ENCODE measurements at places on chromosomes 5 and 9.

DNA sequence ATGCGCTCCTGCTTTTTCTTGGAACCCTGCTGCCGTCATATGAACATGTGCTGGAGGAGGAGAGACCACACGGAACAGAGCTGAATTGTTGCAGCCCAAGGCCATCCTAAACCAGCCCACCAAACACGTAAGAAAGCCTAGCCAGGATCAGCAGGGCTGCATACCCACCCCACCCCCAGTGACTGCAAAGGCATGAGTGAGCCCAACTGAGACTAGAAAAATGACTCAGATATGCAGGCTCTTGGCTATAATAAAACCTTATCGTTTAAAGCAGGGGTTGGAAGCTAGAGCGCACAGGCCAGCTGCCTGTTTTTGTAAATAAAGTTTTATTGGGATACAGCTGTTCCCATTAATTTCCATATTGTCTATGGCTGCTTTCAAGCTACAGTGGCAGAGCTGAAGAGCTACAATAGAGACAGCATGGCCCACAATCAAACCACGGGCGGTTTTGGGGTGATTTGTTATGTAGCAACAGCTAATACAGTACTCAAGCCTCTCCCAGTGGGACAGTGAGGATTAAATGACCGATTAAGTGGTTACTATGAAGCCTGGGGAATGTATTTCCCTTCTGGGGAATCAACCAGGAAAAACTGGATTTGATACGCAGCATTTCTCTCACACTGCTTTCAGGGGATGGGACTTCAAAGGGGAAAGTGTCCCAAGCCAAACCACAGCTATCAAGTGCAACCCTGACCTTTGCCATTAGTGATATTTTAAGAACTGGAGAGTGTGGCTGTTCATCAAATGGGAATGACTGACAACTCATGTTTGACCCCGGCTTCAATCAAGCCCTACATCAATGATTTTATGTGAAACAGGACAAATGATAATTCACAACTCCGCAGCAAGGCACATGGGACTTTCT is 6.3 kb downstream of the SHB start:
- no peak for DNase-seq

DNA sequence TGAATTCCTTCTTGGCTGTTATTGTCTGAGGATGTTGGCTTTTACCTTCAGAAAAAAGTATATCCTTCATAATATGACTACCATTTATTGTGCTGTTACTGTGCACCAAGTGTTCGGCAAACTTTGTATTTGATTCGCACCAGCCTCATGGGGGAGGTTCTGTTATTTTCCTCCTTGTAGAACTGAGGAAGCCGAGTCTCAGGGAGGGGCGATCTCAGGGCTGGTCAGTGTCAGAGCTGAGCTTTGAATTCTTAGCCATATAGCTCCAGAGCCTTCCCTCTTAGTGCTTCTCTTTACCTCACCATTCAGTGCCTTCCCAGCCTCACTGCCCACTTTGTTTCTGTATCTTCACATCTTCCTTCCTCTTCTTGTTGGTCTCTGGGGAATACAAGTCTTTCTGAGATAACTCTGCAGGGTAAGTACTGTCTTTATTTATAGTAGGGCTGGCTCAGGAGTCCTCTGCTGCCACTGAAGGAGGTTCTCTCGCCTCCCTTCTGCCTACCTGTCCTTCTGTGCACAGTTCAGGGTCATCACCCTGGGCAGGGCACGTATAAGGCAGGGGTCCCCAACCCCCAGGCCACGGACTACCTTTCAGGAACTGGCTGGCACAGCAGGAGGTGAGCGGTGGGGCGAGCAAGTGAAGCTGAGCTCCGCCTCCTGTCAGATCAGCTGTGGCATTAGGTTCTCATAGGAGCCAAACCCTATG is 48.4 kb downstream of the GALNT10 start:
- no peak for DNase-seq

GRCh38 chr5:66724349-66725139 is 128.4 kb downstream of the MAST4 start:
- no peak for DNase-seq

GRCh38 chr5:58184910-58185309 is 275.0 kb downstream of the PLK2 start:
- no peak for DNase-seq

- no peak for DNase-seq
These were observed 233.9 kb upstream of the TBCA start for GRCh38 chr5:78009937-78010527.

DNA sequence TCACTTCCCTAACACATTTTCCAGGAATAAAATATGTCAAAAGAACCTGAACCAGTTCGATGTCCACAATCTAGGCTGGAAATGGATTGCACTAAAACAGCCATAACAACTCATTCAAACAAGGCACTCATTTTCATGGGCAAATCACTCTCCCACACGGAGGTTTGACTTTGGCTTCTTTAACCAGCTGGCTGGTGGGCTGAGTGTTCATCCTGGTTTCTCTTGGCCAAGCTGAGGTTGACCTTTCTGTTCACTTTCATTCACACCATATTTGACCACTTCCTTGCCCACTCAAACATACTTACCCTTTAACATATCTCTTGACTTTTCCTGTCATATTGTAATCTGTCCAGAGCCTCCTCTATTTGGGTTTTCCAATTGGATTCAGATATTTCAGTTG is 5.4 kb downstream of the IL7R start:
- DNase-seq: no peak

DNA sequence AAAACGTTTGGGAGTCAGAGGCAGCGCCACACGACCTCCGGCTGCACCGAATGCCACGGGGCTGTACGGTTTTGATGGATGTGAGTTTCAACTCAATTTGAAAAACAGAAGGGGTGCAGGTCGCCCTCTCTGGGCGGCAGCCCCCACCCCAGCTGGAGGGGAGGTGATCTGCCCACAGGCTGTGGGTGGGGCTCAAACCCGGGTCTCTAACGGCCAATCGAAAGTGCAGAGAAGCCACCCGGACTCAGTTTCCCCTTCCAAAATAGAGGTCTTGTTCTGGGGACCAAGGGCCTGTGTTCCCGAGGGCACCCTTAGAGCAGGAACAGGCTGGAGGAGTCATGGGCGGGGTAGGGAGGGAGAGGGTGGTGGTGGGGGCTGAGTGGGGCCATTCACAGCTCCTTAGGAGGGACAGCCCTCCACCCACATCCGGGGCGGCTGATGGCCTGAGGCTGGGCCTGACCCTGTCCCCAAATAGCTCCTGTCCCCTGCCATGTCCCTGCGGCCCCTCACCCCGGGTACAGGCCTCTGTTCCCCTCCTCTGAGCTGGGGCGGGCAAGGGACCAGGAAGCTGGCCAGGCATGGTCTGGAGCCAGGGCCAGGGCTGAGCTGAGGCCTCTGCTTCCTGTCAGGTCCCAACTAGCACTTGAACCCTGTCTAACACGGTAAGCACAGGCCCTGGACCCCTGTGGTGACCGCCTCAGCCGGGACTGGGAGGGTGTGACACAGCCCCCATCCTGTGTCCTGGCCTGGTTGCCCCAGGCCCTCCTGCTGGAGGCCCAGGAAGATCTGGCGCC is 22.6 kb upstream of the NOTCH1 start:
- DNase-seq: no peak

DNA sequence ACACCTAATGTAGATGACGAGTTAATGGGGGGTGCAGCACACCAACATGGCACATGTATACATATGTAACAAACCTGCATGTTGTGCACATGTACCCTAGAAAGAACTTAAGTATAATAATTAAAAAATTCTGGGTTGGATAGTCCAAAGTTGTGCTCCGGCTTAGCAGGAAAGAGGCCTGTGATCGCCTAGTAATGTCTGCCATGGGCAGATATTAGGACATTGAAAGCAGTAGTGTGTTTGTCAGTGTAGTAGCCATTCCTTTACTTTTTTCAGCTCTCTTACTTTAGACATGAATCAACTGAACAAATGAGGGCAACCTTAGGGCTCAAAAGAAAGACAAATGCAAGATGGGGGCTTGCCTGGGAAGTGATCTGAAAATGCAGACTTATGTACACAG is 58.9 kb downstream of the PPARGC1B start:
- no peak for DNase-seq

DNA sequence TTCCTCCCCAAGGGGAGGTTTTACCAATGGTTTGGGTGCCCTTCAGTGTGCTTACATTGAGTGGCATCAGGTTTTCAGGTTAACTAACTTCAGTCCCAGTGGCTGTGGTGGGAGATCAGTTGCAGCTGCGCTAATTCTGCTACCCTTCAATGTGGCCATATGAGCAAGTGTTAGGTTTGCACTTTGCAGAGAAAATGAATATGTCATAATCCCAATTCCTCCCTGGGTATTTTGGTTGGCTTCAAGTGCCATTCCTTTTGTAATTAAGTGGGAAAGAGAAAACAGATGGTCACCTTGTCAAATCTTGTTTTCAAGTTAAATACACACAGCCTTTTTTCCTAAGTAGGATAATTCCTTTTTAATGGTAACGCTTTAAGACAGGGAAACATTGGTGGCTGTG is 236.2 kb downstream of the TLE4 start:
- no peak for DNase-seq

DNA sequence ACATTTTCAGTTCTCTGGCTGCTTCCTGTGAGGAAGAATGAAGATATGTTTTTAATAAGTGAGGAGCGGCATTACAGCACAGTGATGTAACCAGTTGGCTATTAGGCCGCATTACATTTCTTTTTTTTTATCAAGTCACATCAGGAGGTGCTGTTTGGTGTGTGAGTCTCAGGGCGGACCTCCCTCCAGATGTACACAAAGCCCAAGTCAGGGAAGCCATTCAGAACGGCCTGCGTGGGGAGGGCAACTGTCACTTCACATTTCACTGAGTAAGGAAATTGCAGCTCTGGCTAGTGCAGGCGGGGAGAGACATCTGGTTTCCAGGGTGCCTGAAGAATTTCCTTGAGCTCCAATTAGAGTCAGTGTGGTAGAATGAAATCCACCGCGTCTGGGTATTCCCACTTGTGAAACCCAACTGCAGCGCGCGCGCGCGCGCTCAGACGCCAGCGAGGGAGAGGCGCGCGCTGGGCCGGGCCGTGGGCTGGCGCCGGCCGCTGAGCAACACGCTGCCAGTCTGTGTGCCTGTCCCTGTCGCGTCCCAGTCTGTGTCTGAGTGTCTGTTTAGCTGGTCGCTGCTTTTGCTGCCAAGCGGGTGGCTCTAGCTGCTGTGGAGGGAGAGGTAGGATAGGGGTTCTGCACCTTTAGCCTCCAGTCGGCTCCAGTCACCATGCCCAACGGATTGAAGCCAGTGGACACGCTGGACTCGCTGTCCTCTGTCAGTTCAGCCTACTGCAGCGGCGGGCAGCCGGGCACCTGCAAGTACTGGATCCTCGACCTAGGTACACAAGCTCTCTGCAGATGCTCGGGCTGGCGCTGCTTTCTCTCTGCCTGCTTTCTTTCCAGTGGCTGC is 140.8 kb upstream of the OTULINL start:
- DNase-seq: no peak

DNA sequence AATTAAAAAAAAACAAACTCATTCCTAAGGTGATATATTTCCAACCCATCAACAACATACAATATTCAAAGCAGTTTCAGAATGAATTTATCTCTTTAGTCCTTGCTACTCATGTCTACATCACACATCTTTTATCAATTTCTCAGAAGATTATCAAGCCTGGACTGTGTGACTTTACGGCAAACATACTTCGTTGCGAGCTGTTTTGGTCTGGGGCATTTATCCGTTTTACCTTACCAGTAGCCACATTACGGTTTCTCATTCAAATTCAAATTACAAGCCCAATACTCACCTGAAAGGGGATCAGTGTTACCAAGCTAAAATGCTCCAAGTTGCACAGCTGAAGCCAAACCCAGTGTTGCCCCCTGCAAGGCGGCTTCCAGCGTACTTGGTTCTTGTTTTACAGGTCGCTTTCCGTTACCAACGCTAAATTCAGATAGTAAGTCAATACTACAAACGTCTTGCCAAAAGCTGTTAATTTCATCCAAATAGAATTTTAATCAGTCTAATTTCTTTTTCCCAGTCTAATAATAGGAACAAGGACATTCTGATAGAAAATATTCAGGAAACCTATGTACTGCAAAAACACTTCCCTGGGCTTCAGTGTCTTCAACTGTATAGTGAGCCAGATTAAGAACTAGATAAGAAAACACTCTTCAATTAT is 1.8 kb downstream of the HNRNPH1 start:
- DNase-seq: no peak

DNA sequence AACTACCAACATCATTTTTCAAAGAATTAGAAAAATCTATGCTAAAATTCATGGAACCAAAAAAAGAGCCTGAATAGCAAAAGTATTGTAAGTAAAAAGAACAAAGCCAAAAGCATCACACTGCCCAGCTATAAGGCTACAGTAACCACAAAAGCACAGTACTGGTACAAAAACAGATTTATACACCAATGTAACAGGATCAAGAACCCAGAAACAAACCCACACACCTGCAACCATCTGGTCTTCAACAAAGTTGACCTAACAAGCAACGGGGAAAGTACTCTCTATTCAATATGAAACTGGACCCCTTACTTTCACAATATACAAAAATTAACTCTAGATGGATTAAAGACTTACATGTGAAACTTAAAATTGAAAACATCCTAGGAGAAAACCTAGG is 94.2 kb upstream of the TARS1 start:
- DNase-seq: no peak

DNA sequence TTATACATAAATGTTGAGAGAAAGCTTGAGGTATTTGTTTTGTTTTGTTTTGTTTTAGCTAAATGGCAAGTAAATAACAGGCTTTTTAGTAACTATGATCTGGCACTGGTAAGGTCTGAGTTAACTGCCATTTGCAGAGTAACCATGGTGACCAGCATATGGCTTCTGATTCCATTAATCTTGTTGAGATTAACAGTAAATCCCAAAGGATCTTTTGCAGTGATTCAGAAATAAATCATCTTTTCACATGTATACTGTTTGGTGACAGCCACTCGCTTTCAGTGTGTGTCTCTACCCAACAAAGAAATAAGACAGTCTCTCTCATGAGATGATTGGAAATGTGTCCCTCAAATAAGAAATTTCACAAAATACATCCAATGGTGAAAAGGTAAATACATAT is 235.6 kb downstream of the RAB3C start:
- no peak for DNase-seq

GRCh38 chr9:35967042-35967441 is 9.1 kb upstream of the OR2S2 start:
- DNase-seq: no peak

DNA sequence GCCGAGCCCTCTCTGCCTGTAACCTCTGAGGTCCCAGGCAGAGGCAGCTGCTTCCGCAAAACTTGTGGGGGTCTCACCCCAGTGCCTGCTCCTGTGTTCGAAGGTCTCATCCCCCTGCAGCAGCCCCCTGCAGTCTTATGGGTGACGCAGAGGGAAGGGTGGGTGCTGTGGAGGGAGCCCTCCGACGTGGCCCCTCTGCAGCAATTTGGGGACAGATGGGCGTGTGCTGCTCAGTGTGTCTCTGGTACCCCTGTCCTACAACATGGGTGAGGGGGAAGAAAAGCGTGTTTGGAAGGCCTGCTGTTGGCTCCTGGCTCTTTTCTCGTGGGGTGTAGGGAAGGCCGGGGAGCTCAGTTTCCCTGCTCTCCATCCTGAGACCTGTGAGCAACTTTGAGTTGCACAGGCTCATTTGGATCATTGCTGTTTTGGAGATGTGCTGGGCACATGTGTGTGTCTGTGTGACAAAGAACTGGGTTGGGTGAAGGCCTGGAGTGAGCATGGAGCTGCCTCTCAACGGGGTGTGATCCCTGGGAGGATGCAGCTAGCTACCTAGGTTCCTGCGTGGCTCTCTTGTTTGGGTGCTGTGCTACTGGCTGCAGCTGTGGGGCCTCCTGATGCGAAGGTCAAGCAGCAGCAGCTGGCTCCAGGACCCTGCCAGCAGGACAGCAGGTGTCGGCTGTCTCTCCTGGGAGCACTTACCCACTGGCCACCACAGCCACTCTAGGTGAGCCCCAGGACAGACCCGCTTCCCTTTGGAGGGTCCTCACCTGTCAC is 179.6 kb upstream of the PITX1 start:
- DNase-seq: no peak
